ENCODE measurements at places on chromosomes 5 and 9.
A peak's percentile ranks its signal among the peaks of the same experiment; 100 is the strongest.

DNA sequence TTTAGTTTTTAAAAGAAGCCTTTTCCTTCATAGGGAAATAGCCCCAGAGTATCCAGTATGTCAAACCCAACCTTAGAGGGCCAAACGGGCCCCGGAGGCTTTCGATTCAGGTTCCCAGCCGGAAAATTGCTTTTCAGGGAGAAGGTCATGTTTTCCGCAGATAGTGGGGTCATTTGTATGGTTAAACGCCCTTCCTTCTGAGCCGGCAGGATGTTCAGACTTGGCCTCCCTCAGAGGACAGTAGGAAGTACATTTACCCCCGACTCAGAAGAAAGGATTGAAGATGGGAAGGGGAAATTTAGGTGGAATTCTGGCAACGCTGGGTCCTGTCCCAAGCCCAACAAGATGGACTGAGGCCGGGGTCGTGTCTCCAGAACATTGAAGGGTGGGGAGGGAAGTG, 195.2 kb downstream of the AOPEP start:
- DNase-seq = peak; percentile 36

DNA sequence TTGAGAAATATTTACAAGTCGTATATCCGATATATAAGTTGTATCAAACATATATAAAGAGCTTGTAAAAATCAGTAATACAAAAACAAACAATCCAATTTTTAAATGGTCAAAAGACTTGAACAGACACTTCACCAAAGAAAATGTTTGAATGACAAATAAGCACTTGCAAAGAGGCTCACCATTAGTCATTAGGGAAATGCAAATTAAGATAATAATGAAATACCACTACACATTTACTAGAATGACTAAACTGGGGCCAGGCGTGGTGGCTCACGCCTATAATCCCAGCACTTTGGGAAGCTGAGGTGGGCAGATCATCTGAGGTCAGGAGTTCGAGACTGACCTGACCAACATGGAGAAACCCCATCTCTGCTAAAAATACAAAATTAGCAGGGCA, 134.6 kb upstream of the HAND1 start:
- DNase-seq = no peak

- DNase-seq = peak; percentile 83
Observed at GRCh38 chr5:147303976-147304375, 69.2 kb downstream of the STK32A start.

DNA sequence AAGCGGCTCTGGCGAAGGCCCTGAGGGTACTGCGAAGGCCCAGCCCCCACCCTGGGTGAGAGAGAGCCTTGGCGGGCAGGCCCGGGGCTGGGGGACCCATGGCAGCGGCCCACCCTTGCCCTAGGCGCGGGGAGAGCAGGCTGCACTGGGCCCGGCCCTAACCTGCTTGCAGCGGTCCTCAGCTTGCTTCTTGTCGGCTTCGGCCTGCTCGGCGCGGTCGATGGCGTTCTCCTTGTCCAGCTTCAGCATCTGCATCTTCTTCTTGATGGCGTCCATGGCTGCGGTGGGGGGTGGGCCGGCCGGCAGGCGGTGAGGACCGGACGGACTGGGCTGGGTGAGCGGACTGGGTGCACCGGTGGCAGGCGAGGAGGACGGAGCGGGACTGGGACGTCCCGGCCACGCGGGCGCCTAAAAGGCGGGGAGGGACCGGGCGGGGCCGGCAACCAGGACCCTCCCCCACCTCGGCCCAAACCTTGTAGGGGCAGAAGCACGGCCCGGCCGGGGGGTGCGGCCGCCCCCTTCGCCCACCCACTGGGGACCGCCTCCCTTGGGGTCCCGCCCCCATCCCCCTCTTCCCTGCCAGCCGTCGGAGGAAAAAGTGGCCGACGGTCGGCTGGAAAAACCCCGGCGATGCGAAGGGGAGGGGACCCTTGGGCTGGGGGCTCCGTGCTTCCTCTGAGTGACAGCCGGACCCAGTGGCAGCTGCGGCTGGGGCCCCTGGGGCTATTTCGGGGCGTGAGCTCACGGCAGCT, at the start of gene TPM2:
TPM2 (minus strand) TSS at position 384 of the 752 bp plus-strand sequence; CDS start at position 276, 108 bp downstream.
- DNase-seq = no peak

- no peak for DNase-seq
Observed at GRCh38 chr5:160787240-160787639, 64.8 kb downstream of the ATP10B start.

- no peak for DNase-seq
Observed at GRCh38 chr9:33222031-33222430, 17.9 kb upstream of the SPINK4 start.

- DNase-seq = peak; percentile 47
Observed at GRCh38 chr5:169302491-169303118, 1.7 kb upstream of the SLIT3 start.

- no peak for DNase-seq
Observed at GRCh38 chr5:3373391-3373790, 222.2 kb upstream of the IRX1 start.

GRCh38 chr9:7094576-7094975, 336.8 kb downstream of the KDM4C start:
- no peak for DNase-seq
